ENCODE measurements at places on chromosomes 5 and 9.

DNA sequence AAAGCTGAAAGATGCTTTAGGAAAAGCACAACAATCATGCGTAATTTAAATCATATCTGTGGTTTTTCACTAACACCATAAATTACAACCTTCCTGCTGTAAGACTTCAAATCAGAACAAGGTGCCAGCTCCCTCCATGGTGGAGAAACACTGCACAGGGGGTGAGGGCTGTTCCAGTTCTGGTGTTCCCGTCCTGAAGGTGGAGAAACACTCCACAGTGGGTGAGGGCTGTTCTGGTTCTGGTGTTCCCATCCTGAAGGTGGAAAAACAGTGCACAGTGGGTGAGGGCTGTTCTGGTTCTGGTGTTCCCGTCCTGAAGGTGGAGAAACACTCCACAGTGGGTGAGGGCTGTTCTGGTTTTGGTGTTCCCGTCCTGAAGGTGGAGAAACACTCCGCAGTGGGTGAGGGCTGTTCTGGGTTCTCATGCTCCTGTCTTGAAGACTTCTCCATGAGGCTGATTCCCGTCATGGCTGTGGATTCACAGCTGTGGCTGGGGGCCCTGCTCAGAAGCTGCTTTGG is 12.9 kb downstream of the PLEKHG4B start:
- no peak for DNase-seq

GRCh38 chr9:19682397-19682796 is 106.4 kb downstream of the SLC24A2 start:
- DNase-seq = no peak

- no peak for DNase-seq
Observed at GRCh38 chr9:37374892-37375291, 47.6 kb upstream of the GRHPR start.

GRCh38 chr5:154055201-154055600 is 16.4 kb downstream of the MFAP3 start:
- no peak for DNase-seq

DNA sequence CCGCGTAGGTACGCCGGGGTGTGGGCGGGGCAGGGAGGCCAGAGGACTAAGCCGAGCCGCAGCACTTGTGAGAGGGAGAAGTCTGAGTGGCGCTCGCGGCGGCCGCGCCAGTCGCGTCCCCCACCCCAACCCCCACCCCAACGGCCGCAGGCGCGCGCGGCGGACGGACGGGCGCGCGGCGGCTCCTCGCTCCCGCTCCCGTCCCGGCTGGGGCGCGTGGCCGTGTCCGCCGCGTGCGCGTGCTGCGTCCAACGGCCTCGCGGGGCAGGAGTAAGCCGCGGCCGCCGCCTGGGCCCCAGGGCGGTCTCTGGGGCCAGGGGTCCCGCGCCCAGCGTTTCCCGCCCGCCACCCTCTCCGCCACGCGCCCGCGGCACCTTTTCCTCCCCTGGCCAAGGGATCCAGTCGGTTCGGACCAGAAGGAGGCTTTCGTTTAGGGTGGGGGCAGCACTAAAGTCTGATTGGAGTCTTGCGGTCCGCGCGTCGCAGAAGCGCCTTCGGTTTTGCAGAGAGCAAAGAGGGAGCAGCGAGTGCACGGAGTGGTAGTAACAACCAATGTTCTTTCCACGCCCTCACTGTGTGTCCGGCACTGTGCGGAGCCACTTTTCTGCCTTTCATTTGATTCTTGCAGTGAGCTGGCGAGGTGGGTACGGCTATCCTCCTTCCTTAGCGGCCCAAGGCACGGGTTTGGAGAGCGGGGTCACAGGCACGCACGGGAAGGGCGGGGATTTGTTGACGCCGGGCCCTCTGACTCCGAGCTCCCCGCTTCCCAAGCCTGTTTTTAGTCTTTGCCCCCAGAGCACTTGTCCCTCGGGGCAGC is 483 bp downstream of the G3BP1 start:
- peak; percentile 7 for DNase-seq

DNA sequence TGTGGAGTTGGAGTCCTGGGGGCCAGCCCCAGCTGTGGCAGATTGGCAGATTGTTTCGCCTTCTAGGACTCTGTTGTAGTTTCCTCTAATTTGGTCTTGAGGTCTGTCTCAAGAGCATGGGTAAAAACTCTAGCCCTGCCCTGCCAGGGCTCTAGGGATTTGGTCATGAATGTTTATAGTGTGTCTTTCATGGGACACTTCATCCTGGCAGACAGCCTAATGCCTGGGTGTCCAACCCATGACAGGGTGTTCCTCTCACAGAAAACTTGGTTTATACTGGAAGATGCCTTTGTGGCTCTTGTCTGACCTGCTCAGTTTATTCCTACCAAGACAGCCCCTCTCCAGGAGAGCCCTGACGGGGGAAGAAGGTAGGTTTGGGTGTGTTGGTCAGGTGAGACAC is 45.5 kb downstream of the GALNT12 start:
- no peak for DNase-seq

GRCh38 chr5:104635227-104635626 is 1072.6 kb upstream of the NUDT12 start:
- DNase-seq = no peak

DNA sequence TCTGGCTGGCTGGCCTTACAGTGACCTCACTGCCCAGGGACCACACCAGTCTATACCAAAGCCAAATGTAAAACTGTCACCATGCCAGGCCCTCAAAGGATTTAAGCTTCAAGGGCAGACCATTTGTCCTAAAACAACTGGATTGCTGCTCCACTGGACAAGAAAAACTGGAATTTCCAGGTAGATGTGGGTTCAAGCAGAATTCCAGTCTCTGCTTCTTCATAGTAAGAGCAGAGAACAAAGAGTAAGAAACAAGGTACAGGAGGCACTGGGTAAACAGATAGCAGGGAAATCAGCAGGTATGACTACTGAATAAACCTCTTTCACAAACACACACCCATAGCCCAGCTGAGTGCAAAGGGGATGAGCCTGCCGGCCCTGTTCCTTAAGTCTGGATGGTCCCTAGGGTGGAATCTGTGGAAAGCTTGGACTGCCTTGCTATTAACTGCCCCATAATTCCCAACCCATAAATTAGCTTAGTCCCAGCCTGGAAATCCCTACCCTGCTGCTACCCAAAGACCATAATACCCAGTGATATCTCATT is 5.5 kb downstream of the B4GALT1 start:
- no peak for DNase-seq
